T-helper 2 cell (primary cell): ENCODE measurements at places on chromosomes 1 and 21.

GRCh38 chr1:192518700-192519099 lies 56.9 kb upstream of the RGS1 start:
- no peak for DNase-seq

DNA sequence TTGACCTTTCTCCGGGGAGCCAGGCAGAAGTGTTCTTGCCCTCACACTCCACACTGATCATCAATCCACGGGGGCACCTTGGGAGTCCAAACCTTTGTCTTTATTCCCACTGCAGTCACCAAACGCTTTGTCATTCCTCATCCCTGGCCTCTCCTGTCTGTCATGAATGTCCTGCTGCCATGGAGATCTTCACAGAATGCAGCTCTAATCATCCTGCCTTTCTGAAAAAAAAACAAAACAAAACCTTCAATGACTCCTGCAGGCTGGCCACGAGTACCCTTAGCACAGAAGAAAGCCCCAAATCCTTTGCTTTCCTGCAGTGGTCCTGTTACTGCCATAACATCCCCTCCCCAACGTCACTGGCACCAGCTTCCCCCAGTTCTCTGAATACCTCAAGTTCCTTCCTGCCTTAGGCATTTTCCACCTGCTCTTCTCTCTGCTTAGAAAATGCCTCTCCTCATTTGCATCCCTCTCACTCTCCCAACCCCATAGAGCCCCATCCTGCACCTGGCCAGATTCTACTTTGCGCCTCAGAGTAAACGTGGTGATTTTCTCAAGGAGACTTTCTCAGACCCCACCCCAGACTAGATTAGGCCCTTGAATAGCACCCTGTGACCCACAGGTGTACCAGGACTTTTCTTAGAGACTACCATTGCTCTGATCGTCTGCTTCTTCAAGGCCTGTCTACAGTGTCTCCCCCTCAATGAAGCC lies 131.2 kb downstream of the AK5 start:
- DNase-seq = no peak

DNA sequence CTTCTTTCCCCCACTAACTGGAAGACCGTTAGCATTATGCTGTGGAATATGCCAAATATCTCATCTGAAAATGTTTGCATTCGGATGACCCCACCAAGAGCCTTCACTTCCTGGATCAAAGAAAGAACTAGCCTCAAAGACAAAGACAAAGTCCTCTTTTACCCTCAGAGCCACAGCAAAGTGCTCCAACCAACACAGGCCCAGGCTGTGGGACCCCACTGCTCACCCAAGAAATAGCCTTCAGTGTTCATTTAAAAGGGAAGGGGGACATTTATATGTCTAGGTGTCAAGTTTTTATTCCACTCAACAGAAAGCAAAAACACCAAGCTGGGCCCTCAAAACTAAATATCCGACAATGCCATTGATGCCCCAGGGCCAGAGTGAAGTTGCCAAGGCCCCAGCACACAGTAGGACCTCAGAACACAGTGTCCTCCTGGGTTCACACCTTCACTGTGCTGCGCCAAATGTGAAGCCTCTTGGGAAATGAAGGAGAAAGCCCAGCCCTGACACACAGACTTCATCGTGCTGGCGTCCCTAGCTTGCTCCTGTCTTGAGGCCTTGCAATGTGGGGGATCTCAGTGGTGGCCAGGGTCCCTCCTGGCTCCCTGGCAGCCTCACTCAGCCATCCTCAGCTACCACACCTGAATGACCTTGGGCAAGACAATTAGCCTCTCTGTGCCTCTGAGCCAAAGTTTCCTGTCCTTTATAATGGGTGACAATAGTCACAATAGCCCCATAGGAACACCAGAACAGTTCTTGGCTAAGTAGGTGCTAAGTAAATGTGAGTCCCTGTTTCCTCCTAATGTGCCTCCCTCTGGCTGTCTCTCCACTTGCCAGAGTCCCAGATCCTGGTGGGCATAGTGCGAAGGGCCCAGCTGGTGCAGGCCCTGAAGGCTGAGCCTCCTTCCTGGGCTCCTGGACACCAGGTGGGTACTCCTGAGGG lies 11.3 kb downstream of the CLCNKB start:
- no peak for DNase-seq

DNA sequence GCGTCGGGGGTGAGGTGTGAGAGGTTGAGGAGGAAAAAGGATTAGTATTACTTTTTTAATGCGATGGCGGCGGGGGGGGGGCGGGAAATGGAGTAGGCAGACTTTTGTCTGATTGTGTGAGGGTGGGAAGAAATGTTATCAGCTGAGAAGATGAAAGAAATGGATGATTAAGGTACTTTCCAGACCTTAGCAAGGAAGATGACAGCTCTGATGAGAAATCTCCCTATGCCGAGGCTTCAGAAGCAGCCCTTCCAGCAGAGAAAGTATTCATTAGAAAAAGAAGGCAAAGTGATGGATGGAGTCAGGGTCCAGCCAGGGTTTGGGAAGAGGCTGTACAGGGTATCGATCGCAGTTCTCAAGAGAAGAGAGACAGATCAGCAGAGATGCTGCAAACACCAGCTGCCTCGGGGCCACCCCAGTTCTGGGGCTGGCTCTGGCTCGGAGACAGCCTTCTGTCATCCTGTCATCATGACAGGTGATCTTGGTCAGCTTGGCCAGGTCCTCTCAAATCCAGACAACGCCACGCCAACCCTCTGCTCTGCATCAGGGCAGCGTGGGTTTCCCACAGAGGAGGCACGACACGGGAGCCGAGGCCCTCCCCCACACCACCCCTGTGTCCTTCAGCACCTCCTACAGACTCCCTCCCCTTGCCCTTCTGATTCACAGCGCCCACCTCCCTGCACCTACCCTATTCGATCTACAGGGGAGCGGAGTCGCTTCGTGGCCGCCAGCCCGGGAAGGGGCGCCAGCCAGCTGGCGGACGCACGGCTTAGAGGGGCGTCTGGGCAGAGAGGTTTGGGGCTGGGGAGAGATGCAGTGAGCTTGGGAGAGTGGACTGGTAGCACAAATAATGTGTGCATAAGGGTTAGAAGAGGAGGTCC lies 674 bp upstream of the ATXN7L2 start:
- no peak for DNase-seq

DNA sequence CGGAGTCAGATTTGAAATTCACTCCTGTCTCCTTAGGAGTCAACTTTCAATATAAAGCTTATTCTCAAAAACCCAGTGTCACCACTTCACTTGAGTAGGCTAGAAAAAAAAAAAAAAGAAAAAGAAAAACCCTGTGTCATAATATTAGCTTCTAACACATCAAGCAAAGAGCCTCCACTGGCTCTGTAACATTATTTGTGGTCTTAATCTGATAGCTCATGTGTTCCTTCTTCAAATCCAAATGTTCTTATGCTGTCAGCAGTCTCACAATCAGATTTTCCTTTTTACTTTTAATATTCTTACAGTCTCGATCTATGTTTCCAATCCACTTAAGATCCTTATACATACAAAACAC lies 26.1 kb upstream of the PSMG1 start:
- DNase-seq = no peak

GRCh38 chr21:41328660-41329607 lies 12.3 kb downstream of the FAM3B start:
- no peak for DNase-seq

- DNase-seq = no peak
These were observed 34.1 kb downstream of the TP53BP2 start for GRCh38 chr1:223811634-223812101.

GRCh38 chr1:206708058-206708457 lies 23.4 kb downstream of the MAPKAPK2 start:
- DNase-seq = no peak

GRCh38 chr1:27301052-27301422 lies 20.9 kb upstream of the TMEM222 start:
- DNase-seq = no peak

DNA sequence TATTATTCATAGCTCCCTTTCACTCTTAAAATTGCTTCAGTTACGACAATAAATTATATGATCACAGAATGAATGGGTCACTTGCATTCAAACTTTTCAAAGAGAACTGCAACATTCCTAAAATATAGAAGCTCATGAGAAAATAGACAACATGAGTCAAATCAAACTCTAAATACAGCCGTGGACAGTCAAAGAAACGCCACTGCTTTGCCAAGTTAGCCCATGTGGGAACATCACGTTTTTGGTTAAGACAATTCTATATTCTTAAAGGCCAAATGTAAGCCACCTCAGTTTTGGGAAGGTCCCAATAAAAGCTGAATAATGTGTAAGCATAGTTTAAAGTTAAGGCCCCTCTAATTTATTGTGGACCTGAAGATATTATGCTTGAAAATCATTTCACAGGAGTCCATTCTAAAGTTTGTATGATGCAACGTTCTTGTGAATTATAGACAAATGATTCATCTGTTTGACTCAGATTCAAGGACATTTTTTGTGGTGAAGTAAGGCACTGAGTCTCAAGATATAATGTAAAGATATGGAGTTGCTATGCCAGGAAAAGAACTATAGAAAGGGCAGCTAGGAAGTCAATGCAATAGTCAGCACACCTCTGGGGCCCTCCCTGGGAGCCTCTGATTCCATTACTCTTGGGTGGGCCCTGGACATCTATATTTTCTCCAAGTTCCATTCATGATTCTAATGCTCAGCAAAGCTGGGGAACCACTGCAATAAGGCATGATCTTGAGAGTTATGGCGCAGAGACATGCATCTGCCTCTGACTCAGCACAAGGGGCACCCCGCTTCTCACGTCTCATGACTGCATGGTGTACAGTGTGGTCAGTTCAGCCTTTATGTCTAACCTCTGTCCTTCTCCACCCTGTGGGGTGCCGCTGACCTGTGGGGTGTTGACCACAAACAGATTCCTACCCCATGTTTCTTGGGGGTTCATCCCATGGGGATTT lies 33.9 kb downstream of the ETS2 start:
- peak; percentile 26 for DNase-seq

- no peak for DNase-seq
These were observed 50.4 kb downstream of the CTTNBP2NL start for GRCh38 chr1:112446411-112446810.

DNA sequence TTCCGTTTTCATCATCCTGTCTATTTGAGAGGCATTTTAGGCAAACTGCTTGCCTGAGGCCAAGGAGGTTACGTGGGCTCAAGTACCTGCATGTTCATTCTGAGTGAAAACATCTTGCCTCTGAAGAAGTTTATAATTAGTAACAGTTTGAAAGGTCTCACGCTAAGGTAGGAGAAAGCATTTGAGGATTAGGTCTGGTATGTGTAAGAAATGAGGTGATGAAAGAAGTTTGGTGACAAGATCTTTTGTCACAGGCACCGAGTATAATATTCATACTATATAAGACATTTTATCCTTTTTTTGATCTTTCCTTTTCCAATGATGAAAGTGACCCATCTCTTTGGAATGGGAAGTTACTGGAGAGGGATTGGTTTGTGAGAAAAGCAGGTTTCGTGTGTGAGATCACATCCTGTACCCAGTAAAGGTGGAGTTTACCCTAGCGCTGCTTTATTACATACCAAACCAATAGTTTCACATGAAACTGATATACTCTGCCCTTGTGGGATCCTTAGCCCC lies 98.7 kb upstream of the PDC start:
- DNase-seq = no peak

GRCh38 chr1:236020359-236021219 lies 44.3 kb downstream of the NID1 start:
- DNase-seq = no peak

- DNase-seq = no peak
These were observed 281.5 kb downstream of the PLPP3 start for GRCh38 chr1:56297904-56298303.

DNA sequence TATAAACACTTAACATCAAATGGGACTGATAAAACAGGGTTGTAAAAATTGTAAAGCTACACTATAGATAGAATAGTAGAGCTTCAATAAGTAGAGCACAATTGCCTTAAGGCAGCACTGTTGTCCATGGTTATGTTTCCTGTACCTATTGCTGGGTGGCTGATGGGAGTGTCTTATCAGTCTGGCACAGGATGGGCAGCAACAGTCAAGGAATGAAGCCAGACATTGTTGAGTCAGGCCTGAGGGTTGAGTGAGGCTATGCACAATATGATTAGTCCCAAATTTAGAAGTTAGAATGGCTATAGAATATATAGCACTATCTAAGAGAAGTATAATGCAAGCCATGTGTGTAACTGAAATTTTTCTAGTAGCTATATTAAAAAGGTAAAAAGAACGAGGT lies 25.0 kb upstream of the CD1D start:
- DNase-seq = no peak

GRCh38 chr1:48908606-48909005 lies 131.9 kb upstream of the BEND5 start:
- DNase-seq = no peak

GRCh38 chr1:216843409-216843808 lies 120.2 kb upstream of the ESRRG start:
- DNase-seq = no peak

GRCh38 chr1:30629501-30629900 lies 93.9 kb downstream of the MATN1 start:
- no peak for DNase-seq

DNA sequence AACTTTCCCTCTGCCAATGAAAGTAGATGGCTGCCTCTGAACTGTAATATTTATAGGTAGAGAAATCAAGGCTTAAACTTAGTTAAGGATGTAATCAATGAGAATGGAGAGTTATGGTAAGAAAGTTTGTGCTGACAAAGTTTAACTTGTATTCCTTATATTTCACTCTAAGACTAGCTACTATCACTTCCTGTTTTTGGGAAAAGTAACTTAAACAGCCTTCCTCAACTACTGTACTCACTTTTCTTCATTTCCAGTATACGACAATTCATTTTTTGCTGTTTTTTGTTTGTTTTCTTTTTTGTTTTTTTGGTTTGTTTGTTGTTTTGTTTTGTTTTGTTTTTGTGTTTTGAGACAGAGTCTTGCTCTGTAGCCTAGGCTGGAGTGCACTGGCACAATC lies 3.7 kb downstream of the RGS18 start:
- no peak for DNase-seq

- DNase-seq = no peak
These were observed 14.1 kb downstream of the EPS15 start for GRCh38 chr1:51504806-51505525.

- peak; percentile 91 for DNase-seq
These were observed 261.9 kb downstream of the RYR2 start for GRCh38 chr1:237303929-237304328.

- no peak for DNase-seq
These were observed 319.3 kb upstream of the CHRM3 start for GRCh38 chr1:239067058-239067457.

GRCh38 chr1:176559878-176560277 lies 96.9 kb downstream of the PAPPA2 start:
- no peak for DNase-seq

DNA sequence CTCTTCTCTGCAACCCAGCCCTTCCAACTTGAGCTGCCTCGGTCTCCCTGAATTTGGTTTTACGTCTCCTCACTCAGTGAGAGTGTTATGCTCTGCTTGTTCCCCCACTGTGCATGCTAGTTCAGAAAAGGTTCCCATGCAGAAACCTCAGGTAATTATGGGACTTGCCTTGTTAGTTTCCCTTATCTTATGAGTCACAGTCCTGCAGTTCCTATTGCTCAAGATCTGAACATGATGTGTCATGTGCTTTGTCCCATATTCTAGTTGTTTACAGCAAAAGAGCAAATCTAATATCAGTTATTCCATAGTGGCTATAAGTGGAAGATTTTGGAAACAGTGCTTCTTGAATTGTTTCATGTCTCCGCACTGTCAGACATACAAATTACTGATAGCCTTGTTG lies 74.4 kb downstream of the DUSP10 start:
- no peak for DNase-seq

GRCh38 chr1:234369784-234370183 lies 3.5 kb upstream of the COA6 start:
- no peak for DNase-seq
